ENCODE measurements at places on chromosomes 1 and 21. TPM values are rescaled to one million over a fixed set of nuclear protein-coding genes. Genes with fewer than 3 reads are reported as not detected.

- no peaks in the 10 kb centered on the region for H3K27me3 ChIP-seq
Measured at GRCh38 chr1:191886977-191887376, 271.3 kb upstream of the RGS18 start.

- H3K4me1 ChIP-seq = no peaks in the 10 kb centered on the region
- peaks cover 7% of the 10 kb centered on the region for H3K36me3 ChIP-seq
- no peak for DNase-seq
- H3K27me3 ChIP-seq = no peaks in the 10 kb centered on the region
Measured at GRCh38 chr21:41823166-41823565, 56.0 kb downstream of the PRDM15 start.

DNA sequence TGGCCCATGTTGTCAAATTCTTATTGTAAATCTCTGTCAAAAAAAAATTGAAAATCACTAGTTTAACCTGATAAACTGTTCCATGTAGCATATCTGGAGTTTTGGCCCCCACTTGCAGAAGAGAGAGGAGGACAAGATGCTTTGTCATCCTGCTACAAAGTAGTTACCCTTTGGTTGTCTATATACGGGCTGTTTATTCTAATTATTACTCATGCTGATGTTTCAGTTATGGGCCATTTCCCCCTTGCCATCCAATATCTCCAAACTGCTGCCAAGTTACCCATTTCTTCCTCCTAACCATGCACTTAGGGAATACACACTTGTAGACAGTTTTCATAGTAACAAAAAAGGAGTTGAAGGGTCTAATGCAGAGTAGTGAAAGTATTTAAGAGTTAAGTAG lies 22.6 kb downstream of the STX12 start:
- H3K4me3 ChIP-seq = no peak overlapping the region
- H3K27me3 ChIP-seq = no peaks in the 10 kb centered on the region
- H3K4me1 ChIP-seq = no peaks in the 10 kb centered on the region
- H3K36me3 ChIP-seq = peaks cover 42% of the 10 kb centered on the region

GRCh38 chr1:12157366-12158231 lies 9.2 kb upstream of the TNFRSF1B start:
- H3K27ac ChIP-seq = peak overlapping the region; percentile 94
- peak overlapping the region; percentile 78 for H3K4me3 ChIP-seq
- H3K36me3 ChIP-seq = no peaks in the 10 kb centered on the region

GRCh38 chr1:156002188-156002911 lies 18.4 kb downstream of the SSR2 start:
- no peak overlapping the region for H3K27ac ChIP-seq
- H3K36me3 ChIP-seq = peaks cover 4% of the 10 kb centered on the region
- DNase-seq = no peak
- H3K4me3 ChIP-seq = no peak overlapping the region
- no peaks in the 10 kb centered on the region for H3K27me3 ChIP-seq

Gene OR2L3
- not detected for total RNA-seq

Gene KRTAP13-2
- not detected for total RNA-seq

Gene OBSCN
- 21.4 TPM for total RNA-seq
